ENCODE measurements at places on chromosomes 2 and 18.
A peak's percentile ranks its signal among the peaks of the same experiment; 100 is the strongest.

GRCh38 chr18:62450546-62451410, 72.0 kb upstream of the ZCCHC2 start:
- peaks cover 4% of the 10 kb centered on the region for H3K4me1 ChIP-seq
- no peak for DNase-seq
- H3K27ac ChIP-seq: no peak overlapping the region
- no peaks in the 10 kb centered on the region for H3K36me3 ChIP-seq

DNA sequence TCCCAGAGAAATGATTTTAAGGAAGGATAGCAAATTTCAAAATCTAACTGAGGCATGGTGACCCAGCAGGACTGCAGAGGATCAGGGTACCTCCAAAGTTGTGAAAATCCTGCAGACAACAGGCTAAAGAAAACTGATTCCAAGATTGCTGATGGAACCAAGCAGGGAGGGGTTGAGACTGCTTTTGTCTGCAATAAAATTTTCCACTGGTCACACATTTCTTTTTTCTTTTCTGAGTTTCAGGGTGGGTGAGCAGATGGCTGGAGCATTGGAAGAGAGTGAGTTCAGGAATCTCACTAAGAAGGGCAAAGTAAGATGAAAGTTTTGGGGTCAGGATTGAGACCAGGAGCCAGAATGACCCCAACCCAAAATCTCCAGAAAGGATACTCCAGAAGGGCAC, 321.0 kb downstream of the TNS1 start:
- no peaks in the 10 kb centered on the region for H3K4me1 ChIP-seq
- H3K27me3 ChIP-seq: no peaks in the 10 kb centered on the region
- DNase-seq: no peak
- H3K27ac ChIP-seq: no peak overlapping the region
- H3K4me3 ChIP-seq: no peak overlapping the region

GRCh38 chr2:29293830-29294438, 178.7 kb downstream of the CLIP4 start:
- H3K27me3 ChIP-seq: peaks cover 16% of the 10 kb centered on the region
- H3K36me3 ChIP-seq: no peaks in the 10 kb centered on the region
- no peak overlapping the region for H3K4me3 ChIP-seq
- no peak overlapping the region for H3K27ac ChIP-seq

DNA sequence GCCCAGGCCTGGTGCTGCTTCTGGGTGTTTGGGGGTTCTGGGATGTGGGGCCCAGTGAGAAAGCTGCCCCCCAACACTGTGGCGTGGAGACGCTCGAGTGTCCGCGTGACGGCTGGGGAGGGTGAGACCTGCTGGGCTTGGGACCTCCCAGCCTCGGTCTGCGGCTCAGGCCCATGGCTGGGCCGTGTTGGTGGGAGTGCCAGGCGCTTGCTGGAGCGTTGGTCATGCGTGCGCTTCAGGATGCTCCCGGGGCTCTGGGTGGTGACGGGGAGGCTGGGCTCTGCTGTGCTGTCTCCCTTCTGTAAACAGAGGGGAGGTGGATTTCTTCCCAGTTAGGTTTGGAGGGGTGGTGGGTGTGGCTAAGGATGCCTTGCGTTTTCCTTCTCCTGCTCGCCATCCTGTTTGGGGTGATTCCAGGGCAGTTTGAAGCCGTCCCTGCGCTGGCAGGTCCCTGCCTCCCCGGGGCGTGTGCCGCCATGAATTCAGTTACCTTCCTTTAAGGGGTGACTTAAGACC, 606 bp downstream of the GAL3ST2 start:
- peaks cover 2% of the 10 kb centered on the region for H3K4me1 ChIP-seq
- no peaks in the 10 kb centered on the region for H3K36me3 ChIP-seq
- H3K4me3 ChIP-seq: no peak overlapping the region
- H3K27me3 ChIP-seq: peaks cover 2% of the 10 kb centered on the region
- H3K27ac ChIP-seq: no peak overlapping the region

- no peak overlapping the region for H3K4me3 ChIP-seq
- H3K27me3 ChIP-seq: no peaks in the 10 kb centered on the region
- peaks cover 64% of the 10 kb centered on the region for H3K4me1 ChIP-seq
- DNase-seq: no peak
- peaks cover 32% of the 10 kb centered on the region for H3K36me3 ChIP-seq
Observed at GRCh38 chr2:207157731-207158130, 8.0 kb downstream of the KLF7 start.

DNA sequence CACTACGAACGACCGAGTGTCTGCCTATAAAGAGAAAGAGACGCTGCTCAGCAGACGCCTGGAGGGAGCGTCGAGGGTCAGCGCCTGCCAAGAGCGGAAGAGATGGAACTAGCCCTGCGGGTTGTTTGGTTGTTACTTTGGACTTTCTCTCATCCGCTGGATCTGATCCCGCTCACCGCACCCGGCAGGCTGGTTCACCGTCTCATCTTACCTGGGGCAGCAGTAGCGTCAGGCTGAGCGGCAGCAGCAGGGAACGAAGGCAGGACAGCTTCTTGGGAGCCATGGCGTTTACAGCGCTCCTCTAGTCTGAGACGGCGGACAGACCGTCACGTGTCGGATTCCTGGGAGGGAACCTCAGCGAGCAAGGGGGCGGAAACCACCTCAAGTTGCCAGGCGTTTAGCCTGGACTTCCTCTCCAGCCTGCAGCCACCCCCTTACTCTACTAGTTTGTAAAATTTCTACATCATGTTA, 1.9 kb downstream of the GLB1L start:
- H3K4me3 ChIP-seq: peak overlapping the region; percentile 37
- no peaks in the 10 kb centered on the region for H3K27me3 ChIP-seq

DNA sequence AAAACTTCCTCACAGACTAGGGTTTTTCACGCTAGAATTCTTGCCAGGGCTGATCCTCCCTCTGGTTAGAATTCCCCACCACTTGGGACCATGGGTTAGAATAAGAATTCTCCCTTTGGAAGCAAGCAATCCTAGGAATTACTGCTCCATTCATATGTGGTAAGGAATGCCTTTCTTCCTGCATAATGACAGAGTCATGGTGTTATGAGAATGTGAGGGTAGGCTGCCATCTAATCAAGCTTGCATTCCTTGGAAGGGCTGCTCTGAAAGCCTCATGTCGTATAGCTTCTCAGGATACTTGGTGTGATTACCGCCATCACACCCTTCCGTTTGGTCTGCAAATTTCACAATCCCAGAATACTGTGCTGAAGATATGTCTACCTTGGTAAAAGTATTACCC, 1282.4 kb upstream of the PIK3C3 start:
- H3K36me3 ChIP-seq: no peaks in the 10 kb centered on the region
- no peaks in the 10 kb centered on the region for H3K27me3 ChIP-seq
- no peak overlapping the region for H3K4me3 ChIP-seq

- H3K36me3 ChIP-seq: no peaks in the 10 kb centered on the region
- no peak overlapping the region for H3K4me3 ChIP-seq
- peaks cover 11% of the 10 kb centered on the region for H3K27me3 ChIP-seq
- DNase-seq: no peak
- H3K4me1 ChIP-seq: no peaks in the 10 kb centered on the region
Observed at GRCh38 chr2:75751824-75752468, 41.2 kb upstream of the GCFC2 start.

GRCh38 chr18:80096032-80096565, 13.0 kb upstream of the ADNP2 start:
- no peak for DNase-seq
- no peaks in the 10 kb centered on the region for H3K36me3 ChIP-seq
- H3K27me3 ChIP-seq: peaks cover 6% of the 10 kb centered on the region
- H3K4me3 ChIP-seq: no peak overlapping the region
- H3K27ac ChIP-seq: no peak overlapping the region
- H3K4me1 ChIP-seq: no peaks in the 10 kb centered on the region

DNA sequence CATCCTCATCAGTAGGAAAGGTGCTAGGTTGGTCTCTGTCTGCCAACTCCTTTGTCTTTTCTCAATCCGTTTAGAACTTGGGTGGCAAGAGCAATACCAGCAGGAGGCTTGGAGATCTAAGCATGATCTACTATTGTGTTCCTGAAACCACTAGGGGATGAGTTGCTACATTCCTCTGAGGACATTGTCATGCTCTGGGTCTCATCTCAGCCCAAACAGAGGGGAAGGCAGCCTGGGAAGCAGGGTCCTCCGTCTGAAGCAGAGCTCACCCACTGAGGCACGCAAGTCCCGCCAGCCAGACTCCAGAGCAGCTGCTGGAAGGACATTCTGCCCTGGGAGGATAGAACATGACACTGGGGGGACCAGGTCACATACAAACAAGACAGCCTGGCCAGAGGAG, 162.9 kb downstream of the MTCL1 start:
- H3K27ac ChIP-seq: no peak overlapping the region
- no peaks in the 10 kb centered on the region for H3K4me1 ChIP-seq
- H3K4me3 ChIP-seq: no peak overlapping the region
- no peaks in the 10 kb centered on the region for H3K36me3 ChIP-seq
- H3K27me3 ChIP-seq: peaks cover 4% of the 10 kb centered on the region

Data from activated CD8-positive, alpha-beta T cell treated with anti-CD3 and anti-CD28 coated beads, Interleukin-2, amount 10 ng/mL, durations not matched to agents 7 days and 5 days (primary cell).